Neural crest cell (in vitro differentiated cells): ENCODE measurements at places on chromosomes 5 and 9. TPM values are rescaled to one million over a fixed set of nuclear protein-coding genes. Genes with fewer than 3 reads are reported as not detected.

GRCh38 chr5:72194846-72195245 is 87.6 kb downstream of the MAP1B start:
- no peak overlapping the region for H3K4me3 ChIP-seq
- DNase-seq, result no peak
- no peaks in the 10 kb centered on the region for H3K27me3 ChIP-seq
- H3K36me3 ChIP-seq, result peaks cover 82% of the 10 kb centered on the region

DNA sequence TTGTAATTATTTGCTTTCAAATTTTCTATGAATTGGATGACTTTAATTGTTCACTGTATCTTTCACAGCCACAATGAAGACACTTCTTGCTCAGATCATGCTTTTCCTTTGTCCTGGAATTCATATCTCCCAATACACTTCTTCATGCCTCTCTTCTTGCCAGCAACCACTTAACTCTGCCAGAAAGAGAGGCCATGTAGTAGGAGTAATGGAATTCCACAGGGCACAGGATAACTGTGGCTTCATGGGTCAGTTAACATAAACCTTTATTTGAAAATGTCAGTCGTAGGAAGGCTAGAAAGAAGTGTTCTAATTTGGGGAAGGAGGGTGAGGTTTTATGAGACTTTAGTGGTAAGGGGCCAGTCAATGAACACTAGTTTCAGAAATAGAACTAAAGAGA is 190.3 kb downstream of the TMEM167A start:
- no peak overlapping the region for H3K27ac ChIP-seq
- H3K27me3 ChIP-seq, result no peaks in the 10 kb centered on the region
- peaks cover 6% of the 10 kb centered on the region for H3K4me1 ChIP-seq
- peaks cover 3% of the 10 kb centered on the region for H3K36me3 ChIP-seq

GRCh38 chr5:73686912-73687311 is 60.9 kb downstream of the ARHGEF28 start:
- no peak for DNase-seq
- no peaks in the 10 kb centered on the region for H3K27me3 ChIP-seq
- H3K27ac ChIP-seq, result no peak overlapping the region

The CTSV gene
- total RNA-seq, result 5.7 and 7.2 TPM in 2 replicates

- H3K36me3 ChIP-seq, result peaks cover 38% of the 10 kb centered on the region
- H3K27ac ChIP-seq, result no peak overlapping the region
- no peak overlapping the region for H3K4me3 ChIP-seq
- no peak for DNase-seq
- H3K27me3 ChIP-seq, result no peaks in the 10 kb centered on the region
- peaks cover 6% of the 10 kb centered on the region for H3K4me1 ChIP-seq
Observed at GRCh38 chr5:57232293-57233033, 58.6 kb downstream of the GPBP1 start.

GRCh38 chr9:89278997-89279739 is 31.8 kb upstream of the CKS2 start:
- peak; percentile 31 for DNase-seq
- no peaks in the 10 kb centered on the region for H3K4me1 ChIP-seq
- no peak overlapping the region for H3K4me3 ChIP-seq
- H3K27ac ChIP-seq, result no peak overlapping the region
- H3K27me3 ChIP-seq, result no peaks in the 10 kb centered on the region

The CAMK2A gene
- 0.30 and 0.59 TPM in 2 replicates for total RNA-seq

GRCh38 chr9:92180669-92181181 is 65.5 kb upstream of the SPTLC1 start:
- H3K27ac ChIP-seq, result peak overlapping the region; percentile 67
- DNase-seq, result no peak
- no peaks in the 10 kb centered on the region for H3K4me1 ChIP-seq
- peaks cover 5% of the 10 kb centered on the region for H3K27me3 ChIP-seq
- no peaks in the 10 kb centered on the region for H3K36me3 ChIP-seq

DNA sequence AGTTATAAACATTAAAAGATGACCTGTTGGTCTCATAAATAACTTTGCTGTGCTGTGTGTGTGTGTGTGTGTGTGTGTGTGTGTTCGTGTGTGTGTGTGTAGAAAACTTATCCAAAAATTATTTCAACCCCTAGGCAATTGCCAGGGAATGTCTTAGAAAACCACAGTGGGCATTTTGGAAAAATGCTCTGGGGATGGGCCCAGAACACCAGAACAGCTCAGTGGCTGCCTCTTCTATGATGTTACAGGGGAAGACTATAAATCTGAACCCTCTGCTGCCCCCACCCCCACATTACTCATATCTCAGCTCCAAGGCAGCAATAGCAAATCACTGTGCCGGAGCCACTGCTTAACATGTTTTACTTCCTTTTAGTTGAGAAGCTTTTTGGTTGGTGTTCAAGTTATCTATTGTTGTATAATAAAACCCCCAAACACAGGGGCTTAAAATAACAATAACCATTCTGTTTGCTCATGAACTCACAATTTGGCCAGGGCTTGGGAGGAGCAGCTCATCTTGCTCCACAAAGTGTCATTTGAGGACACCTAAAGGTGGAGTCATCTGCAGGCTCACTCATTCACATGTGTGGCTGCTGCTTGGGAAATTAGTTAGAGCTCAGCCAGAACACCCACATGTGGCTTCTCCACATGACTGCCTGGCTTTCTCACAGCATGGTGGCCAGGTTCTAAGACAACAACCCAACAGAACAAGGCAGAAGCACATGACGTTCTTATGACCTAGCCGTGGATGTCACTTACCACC is 40.4 kb downstream of the ACTBL2 start:
- no peak overlapping the region for H3K27ac ChIP-seq
- H3K36me3 ChIP-seq, result no peaks in the 10 kb centered on the region
- no peaks in the 10 kb centered on the region for H3K27me3 ChIP-seq
- peaks cover 5% of the 10 kb centered on the region for H3K4me1 ChIP-seq
- no peak overlapping the region for H3K4me3 ChIP-seq

DNA sequence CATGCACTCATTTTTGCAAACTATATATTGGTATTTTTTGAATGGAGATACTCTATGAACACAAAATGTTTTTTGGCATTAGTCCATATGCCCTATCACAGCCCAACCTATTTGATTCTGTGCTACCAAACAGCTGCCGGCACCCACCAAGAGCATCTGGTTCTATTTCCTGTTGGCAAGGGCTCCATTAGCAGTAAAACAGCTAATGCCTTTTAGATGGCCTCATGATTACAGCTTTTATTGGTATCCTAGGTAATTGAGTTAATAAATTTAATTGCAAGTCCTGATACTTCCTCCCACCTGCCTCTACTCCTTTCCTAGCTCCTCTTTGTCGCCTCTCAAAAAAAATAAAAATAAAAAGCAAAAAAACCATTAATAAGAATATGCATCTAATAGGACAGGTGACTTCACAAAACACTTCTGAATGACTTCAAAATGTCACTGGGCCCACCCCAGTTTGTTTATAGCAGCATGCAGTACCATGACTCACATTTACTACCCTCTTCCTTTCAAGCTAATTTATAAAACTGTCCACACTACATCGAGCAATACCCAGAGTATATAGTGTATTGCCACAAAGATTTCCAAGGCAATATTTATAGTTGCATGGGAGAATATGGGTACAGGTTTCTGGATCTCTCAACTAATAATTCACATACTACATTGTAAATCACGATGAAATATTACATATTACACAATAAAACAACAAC is 620.4 kb downstream of the SLCO4C1 start:
- no peaks in the 10 kb centered on the region for H3K36me3 ChIP-seq
- H3K4me1 ChIP-seq, result no peaks in the 10 kb centered on the region
- H3K27ac ChIP-seq, result no peak overlapping the region
- no peak overlapping the region for H3K4me3 ChIP-seq

- DNase-seq, result no peak
- H3K27me3 ChIP-seq, result no peaks in the 10 kb centered on the region
- no peak overlapping the region for H3K4me3 ChIP-seq
- H3K4me1 ChIP-seq, result peaks cover 28% of the 10 kb centered on the region
- H3K27ac ChIP-seq, result no peak overlapping the region
Observed at GRCh38 chr5:138708791-138709190, 44.4 kb upstream of the CTNNA1 start.

The SLC25A48 gene
- total RNA-seq, result not detected in 2 replicates

- H3K27ac ChIP-seq, result no peak overlapping the region
- peaks cover 13% of the 10 kb centered on the region for H3K27me3 ChIP-seq
- no peaks in the 10 kb centered on the region for H3K36me3 ChIP-seq
- H3K4me1 ChIP-seq, result no peaks in the 10 kb centered on the region
- no peak overlapping the region for H3K4me3 ChIP-seq
Observed at GRCh38 chr5:6108981-6109825, 269.1 kb downstream of the MED10 start.

- H3K27me3 ChIP-seq, result no peaks in the 10 kb centered on the region
- H3K36me3 ChIP-seq, result no peaks in the 10 kb centered on the region
- H3K4me1 ChIP-seq, result no peaks in the 10 kb centered on the region
Observed at GRCh38 chr5:38749861-38750260, 96.0 kb upstream of the OSMR start.

DNA sequence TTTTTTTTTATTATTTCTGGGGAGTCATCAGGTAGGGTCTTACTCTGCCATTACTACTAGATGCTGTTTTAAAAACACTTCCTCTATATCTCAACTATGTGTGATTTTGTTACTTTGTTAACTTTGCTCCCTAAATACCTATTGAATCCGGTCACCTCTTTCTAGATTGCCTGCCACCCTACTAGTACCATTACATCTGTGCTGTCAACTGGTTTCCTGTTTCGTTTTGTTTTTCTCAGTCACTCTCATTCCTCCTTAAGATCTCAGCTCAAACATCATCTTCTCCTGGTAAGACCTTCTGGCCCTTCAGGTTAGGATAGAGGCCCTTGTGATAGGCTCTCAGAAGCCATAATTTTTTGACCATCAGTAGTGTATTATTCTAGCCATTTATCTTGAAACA is 324.2 kb upstream of the ATP10B start:
- no peak overlapping the region for H3K27ac ChIP-seq
- no peak for DNase-seq
- no peaks in the 10 kb centered on the region for H3K4me1 ChIP-seq
- no peaks in the 10 kb centered on the region for H3K36me3 ChIP-seq

GRCh38 chr5:17381932-17382331 is 116.1 kb upstream of the TAF11L2 start:
- H3K36me3 ChIP-seq, result no peaks in the 10 kb centered on the region
- DNase-seq, result no peak
- H3K27me3 ChIP-seq, result no peaks in the 10 kb centered on the region
- H3K4me1 ChIP-seq, result peaks cover 4% of the 10 kb centered on the region

GRCh38 chr9:133368249-133368881 is 7.5 kb downstream of the SURF4 start:
- H3K4me1 ChIP-seq, result peaks cover 7% of the 10 kb centered on the region
- H3K27me3 ChIP-seq, result no peaks in the 10 kb centered on the region
- H3K4me3 ChIP-seq, result peak overlapping the region; percentile 16

- peak overlapping the region; percentile 19 for H3K27ac ChIP-seq
- H3K4me3 ChIP-seq, result no peak overlapping the region
- H3K27me3 ChIP-seq, result no peaks in the 10 kb centered on the region
- DNase-seq, result no peak
Observed at GRCh38 chr5:91269198-91269597, 113.9 kb downstream of the ARRDC3 start.

- no peak for DNase-seq
- H3K4me3 ChIP-seq, result peak overlapping the region; percentile 99
- H3K4me1 ChIP-seq, result peaks cover 62% of the 10 kb centered on the region
- peaks cover 7% of the 10 kb centered on the region for H3K27me3 ChIP-seq
Observed at GRCh38 chr5:72109625-72110024, 2.4 kb downstream of the MAP1B start.

The GARIN3 gene
- total RNA-seq, result not detected in 2 replicates

The SVEP1 gene
- 1.3 and 1.5 TPM in 2 replicates for total RNA-seq

- H3K27me3 ChIP-seq, result no peaks in the 10 kb centered on the region
- no peak overlapping the region for H3K4me3 ChIP-seq
- peaks cover 5% of the 10 kb centered on the region for H3K36me3 ChIP-seq
- no peaks in the 10 kb centered on the region for H3K4me1 ChIP-seq
- DNase-seq, result peak; percentile 41
Observed at GRCh38 chr9:69932901-69933300, 110.7 kb upstream of the MAMDC2 start.

DNA sequence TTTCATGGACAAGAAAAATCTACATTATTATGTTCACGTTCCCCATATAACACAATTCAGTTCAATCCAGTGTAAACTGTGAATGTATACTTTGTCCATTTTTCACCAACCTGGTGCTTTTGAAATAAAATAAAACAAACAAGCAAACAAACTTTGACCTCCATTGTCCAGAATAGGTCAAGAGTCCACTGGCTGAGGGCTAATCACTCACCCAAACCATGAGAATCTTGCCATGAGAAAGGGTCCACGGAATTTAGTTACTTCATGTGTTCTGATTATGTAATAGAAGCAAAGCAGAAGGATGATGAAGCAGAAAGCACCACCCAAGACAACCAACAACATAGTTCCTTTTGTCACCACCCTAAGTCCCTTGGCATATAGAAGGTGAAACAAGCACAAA is 28.7 kb downstream of the DIAPH1 start:
- no peak overlapping the region for H3K4me3 ChIP-seq
- H3K27me3 ChIP-seq, result no peaks in the 10 kb centered on the region
- DNase-seq, result no peak
- no peak overlapping the region for H3K27ac ChIP-seq
- peaks cover 10% of the 10 kb centered on the region for H3K4me1 ChIP-seq

DNA sequence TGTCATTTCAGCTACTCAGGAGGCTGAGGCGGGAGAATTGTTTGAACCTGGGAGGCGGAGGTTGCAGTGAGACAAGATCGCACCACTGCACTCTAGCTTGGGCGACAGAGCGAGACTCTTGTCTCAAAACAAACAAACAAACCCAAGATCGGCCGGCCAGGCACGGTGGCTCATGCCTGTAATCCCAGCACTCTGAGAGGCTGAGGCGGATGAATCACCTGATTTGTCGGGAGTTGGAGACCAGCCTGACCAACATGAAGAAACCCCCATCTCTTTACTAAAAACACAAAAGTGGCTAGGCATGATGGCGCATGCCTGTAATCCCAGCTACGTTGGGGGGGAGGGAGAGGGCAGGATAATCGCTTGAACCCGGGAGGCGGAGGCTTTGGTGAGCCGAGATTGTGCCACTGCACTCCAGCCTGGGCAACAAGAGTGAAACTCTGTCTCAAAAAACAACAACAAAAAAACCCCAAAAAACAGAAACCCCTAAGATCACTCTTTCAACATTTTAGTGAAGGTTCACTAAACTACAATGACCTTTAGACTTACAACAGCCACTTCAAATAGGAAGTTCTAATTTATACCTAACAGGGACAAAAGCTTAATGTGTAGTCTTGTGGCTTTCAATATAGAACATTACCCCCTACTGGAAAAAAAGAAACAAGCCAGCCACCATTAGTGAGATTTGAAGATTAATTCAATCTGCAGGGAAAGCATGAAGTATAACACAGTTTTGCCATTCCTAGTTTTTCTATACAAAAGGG is 7.0 kb downstream of the HSPA9 start:
- peak overlapping the region; percentile 16 for H3K4me3 ChIP-seq
- no peak overlapping the region for H3K27ac ChIP-seq
- peaks cover 4% of the 10 kb centered on the region for H3K4me1 ChIP-seq
- H3K27me3 ChIP-seq, result no peaks in the 10 kb centered on the region
- DNase-seq, result no peak

DNA sequence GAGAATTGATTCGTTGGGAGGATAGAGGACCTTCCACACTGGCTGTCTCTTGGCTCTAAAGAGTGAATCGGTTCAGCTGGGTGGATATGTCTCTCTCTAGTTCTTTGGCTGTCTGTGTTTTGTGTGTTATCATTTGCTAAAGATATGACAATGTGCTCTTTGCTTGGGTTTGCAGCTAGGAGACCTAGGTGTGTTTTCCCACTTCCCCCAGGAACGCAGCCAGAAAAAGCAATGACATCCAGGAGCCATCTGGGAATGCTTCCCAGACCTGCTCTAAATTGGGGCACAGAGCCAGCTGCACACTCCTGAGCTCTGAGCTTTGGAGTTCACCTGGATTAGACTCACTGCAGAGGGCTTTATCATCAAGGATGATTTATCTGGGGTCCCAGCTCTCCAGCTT is 12.8 kb upstream of the PDZD2 start:
- no peak for DNase-seq
- H3K4me1 ChIP-seq, result no peaks in the 10 kb centered on the region
- H3K27me3 ChIP-seq, result peaks cover 28% of the 10 kb centered on the region
- H3K27ac ChIP-seq, result peak overlapping the region; percentile 57
